ENCODE measurements at places on chromosomes 5 and 9.

GRCh38 chr5:159581502-159582249 is 251.4 kb upstream of the IL12B start:
- DNase-seq: no peak

DNA sequence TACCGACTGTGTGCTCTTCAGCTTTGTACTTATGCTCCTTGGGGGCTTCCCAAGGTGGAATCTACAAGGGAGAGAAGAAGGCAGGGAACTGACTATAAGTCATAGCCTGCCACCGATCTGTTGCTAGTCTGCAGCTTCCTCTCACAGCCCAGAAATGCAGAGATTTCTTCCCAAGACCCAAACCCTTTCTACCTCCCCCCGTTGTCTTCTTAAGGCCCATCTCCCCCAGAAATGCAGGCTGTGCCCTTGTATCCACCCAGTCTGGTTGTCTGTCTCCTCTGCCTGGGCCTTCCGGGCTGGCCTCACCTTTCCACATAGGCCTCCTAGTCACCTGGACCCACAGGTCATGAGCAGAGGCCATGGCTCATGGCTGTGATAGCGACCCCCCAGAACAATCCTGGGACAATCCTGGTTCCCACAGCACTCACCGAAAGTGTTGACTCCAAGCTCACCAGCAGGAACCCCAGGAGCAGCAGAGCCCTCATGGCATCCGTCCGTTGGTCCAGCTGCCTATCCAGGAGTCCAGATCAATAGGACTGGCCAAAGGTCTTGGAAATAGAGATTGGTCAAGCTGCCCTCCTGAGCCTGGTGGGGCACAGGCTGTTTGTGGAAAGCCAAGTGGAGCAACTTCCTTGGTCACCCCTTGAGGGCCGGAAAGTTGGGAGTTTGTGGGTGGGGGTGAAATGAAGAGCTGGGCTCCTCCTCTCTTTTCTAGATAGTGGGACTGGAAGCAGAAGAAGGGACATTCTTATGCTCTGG is at the start of gene F12:
TSS of gene F12 (minus strand) at position 522 of the 759 bp plus-strand sequence. CDS start at position 485, 37 bp downstream.
- DNase-seq: no peak

DNA sequence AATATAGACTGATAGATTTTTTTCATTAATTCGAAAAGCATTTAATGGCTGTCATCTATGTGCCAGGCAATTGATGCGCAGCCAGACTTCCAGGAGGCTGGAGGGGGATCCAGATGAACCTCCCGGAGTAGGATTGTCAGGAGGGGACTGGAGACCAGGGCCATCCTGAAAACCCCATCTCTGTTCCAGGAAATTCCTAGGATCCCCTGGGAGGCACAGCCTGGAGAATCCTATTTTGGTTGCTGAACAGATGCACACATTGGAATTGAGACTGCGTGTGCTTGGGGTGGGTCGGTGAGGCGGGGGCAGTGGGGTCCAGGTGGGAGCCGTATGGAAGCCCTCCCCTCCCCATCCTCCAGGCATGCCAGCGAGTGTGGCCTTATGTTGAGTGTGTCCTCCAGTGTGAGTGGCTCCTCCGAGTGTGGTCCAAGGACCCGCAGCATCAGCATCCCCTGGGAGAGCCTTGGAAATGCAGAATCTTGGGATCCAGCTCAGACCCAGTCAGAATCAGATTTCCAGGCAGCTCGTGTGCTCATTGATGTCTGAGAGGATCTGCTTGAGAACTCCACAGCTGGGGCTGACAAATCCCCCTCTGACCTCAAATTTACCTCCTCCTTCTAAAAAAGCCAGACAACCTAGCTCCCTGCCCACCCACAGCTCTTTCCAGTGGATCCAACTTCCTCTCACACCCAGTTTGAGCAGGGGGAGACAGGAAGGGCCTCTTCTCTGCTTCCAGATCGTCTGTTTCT is 38.7 kb downstream of the ROPN1L start:
- DNase-seq: no peak

GRCh38 chr9:126694206-126695081 is 80.7 kb downstream of the LMX1B start:
- DNase-seq: no peak

DNA sequence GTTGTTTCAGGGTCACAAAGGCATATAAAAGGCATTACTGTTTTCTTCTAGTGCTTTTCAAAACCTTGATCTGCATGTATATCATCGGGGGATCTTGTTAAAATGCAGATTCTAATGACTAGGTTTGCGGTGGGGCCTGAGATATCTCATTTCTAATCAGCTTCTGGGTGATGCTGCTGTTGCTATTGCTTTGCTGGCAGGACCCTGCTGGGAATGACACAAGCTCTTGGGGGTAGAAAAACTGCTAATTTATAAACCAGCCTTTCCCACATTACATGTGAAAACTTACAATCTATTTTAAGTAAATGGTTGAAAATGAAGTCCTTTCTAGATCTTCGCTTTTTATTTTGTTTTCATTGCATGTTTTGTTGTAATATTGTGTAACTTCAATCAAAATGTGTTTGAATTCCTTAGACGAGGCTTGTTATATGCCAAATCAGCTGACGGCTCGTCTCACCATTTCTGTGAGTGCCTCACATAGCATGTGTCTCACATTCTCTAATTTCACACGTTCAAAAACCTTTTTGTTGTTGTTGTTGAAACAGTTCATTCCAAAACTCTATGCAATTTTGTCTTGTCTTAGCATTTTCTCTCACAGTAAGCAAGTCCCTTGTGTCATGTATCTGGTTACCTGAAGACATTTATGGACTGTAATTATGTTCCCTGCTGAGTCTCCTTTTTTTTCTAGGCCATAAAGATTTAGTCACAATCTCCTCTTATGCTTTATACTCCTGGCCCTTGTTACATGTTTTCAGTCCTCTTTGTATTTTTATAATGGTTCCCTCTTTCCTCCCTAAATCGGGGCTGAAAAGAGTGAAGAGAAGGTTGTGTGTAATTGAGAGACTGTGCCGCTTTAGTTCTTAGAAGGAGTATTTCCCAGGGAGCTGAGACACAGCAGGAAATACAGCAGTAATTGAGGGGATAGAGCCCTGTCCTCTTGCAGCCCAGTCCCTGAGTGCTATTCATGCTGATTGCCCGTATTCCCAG is 521.0 kb upstream of the SEMA6A start:
- no peak for DNase-seq

GRCh38 chr5:39114155-39114554 is 40.0 kb upstream of the RICTOR start:
- no peak for DNase-seq

GRCh38 chr9:132068605-132069004 is 11.1 kb downstream of the MED27 start:
- no peak for DNase-seq

DNA sequence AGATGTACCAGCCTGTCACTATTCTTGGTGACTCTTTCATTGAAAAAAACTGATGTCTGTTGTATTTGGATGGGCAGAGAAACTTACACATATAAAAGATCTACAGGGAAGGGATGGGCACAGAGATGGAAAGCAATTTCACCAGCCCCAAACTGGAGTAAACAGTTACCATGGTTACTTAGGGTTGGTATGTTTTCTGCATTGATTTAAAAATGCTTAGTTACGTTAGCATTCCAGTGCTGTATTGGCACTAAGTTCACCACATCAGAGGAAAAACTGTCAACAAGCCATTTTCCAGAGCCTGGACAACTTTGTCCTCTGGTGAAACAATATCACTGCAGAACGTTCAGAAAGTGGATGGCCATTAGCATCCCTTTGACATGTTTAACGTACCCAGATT is 28.0 kb downstream of the MARCHF3 start:
- no peak for DNase-seq

GRCh38 chr5:166262395-166262794 is 2029.0 kb upstream of the WWC1 start:
- DNase-seq: no peak

- no peak for DNase-seq
Observed at GRCh38 chr9:71254592-71255277, 133.3 kb upstream of the TRPM3 start.

DNA sequence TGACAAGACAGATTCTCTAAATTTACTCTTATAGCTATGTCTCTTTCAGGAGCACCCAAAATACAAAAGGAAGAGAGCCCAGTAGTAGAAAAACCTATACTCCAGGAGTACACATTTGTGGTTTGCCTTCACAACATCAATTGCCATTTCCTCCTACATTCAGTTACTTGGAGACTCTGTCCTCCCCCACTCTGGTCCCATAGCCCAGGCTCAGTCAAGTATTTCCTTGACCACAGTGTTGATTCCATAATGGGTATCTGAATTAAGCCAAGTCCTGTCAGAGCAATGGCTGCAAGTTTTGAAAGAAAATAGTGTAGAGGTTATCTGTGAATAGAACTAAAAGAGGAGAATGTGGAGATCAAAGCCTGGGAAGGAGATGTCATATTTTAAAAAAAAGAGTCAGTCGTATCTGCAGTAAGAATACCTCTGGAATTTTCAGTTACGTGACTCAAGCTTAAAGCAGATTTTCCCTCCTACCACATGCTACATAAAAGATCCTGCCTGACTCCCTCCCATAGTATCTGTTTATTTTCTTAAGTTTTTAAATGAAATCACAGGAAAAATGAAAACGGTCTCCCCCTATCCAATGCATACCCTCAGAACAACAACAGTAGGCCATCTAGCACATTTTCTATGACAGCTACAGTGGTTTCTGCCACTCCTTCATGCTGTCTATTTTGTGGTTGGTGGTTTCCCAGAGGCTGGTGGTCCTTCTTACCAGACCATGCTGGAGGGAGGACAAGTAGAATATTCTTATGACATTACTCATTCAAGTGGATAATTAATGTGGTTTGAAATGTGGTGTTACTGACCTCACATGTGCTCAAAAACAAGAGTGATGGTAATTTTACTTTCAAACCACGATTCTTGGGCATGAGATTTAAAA is 249.7 kb upstream of the TMEM161B start:
- no peak for DNase-seq

DNA sequence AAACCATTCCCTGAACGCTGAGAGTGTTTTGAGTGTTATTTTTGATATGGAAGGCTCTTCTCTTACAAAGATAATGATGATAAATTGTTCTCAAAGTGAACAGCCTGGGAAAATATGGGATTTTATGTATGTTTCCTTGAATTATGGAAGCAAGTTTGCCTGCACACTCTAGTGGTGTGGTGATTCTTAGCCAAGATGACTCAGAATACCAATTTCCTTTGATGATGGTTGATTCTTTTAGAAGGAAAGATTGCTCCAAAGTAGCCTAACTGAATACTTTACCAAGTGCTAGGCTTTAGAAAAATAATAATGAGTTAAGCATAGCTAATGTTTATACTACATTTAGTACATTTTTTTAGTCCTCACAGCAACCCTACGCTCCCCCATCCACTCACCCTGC is 243.4 kb downstream of the EBF1 start:
- no peak for DNase-seq

DNA sequence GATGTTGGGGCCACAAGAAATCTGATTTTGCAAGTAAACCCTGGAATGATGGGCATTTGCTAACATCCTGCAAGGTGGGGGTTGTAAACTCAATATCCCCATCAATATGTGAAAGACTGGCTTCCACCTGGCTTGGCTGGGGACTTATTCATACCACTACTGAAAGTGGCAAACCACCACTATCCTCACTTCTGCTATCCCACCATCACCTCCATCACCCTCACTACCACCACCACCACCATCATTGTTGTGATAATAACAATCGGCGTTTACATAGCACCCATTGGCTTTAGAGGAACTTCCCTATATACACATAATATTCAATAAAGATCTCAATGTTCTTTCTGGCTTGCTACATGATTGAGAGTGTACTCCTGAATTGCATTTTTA is 224.7 kb upstream of the DAP start:
- DNase-seq: no peak

DNA sequence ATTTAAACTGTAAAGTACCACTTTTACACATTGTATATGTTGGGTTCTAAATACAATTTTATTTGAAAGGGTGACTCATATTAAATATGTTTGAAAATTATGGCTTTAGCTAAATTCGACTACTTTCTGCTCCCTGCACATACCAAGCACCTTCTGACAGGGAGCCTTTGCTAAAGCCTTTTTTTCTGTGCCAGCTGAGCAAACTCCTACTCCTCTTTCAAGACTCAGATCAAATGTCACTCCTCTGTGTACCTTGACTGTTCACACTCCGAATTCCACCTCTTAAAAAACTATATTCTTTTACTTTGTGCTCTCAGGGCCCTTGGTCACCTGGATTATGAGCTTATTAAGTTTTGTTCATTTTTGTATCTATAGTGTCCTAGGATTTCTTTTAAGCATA is 6.5 kb upstream of the OXCT1 start:
- DNase-seq: peak; percentile 60

GRCh38 chr5:2832394-2832793 is 80.9 kb upstream of the IRX2 start:
- DNase-seq: no peak

DNA sequence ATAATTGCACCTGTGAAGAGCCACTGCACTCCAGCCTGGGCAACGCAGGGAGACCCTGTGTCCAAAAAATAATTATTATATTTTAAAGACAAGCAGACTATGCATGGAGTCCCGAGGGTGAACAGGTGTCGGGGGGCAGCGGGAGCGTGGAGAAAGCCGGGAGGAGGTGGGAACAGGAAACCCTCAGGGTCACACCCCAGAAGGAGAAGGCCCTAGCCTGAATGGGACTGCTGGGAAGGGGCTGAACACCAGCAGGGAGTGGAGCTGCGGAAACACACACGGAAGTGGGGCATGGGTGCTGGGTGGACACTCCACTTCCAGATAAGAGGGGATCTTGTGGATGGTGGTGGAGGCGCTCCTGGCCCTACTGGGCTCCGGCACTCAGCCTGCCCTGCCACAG is 12.8 kb downstream of the SURF6 start:
- no peak for DNase-seq

GRCh38 chr5:116440457-116441001 is 134.1 kb downstream of the SEMA6A start:
- peak; percentile 30 for DNase-seq

DNA sequence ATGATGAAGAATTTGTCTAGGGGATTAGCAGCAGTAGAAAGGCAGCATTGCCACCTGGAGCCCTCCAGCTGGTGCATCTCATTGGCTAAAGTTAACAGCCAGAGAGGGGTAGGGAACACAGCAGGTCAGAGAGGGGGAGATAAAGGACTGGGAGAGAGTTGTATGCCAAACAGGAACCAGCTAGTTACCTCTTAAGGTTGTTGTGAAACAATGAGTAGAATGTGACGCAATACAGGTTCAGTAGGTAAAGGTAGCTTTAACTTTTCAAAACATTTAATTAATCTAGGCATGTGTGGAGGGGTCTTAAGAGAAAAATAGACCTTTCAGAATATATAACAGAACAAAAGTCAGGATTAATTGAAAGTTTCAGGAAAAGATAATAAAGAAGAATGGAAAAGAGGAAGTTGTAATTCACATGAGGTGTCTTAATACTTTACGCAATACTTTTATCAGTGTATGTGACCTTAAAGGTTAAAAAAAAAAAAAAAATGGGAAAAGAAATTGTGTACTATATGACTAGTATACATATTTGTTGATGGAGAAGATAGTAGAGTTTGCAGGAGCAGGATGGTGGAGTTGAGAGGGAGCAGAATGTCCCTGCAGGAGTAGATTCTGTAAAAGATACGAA is 14.3 kb downstream of the FBXO38 start:
- DNase-seq: no peak

- DNase-seq: no peak
Observed at GRCh38 chr5:42908086-42908485, 96.4 kb upstream of the SELENOP start.

GRCh38 chr9:37466037-37466709 is 923 bp upstream of the ZBTB5 start:
- peak; percentile 92 for DNase-seq

All from NCI-H146 (cell line).